ENCODE measurements at places on chromosomes 13 and 19.

GRCh38 chr19:41701401-41702075, 6.9 kb upstream of the CEACAM5 start:
- DNase-seq: no peak

DNA sequence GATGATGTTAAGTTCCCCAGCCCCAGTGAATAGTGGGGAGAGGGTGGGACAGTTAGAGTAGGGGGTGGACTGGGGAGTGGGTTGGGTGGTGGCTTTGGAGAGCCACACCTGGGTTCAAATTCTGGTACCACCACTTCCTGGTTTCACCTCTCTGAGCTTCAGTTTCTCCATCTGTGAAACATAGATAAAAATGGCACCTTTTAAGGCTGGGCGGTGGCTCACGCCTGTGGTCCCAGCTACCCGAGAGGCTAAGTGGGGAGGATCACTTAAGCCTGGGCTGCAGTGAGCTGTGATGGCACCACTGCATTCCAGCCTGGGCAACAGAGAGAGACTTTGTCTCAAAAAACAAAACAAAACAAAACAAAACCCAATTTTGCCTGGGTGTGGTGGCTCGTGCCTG, 5.9 kb downstream of the VAV1 start:
- DNase-seq: no peak

- no peak for DNase-seq
Measured at GRCh38 chr13:99265821-99266426, 7.7 kb upstream of the GPR18 start.

- no peak for DNase-seq
Measured at GRCh38 chr13:29520671-29521070, 74.8 kb downstream of the SLC7A1 start.

DNA sequence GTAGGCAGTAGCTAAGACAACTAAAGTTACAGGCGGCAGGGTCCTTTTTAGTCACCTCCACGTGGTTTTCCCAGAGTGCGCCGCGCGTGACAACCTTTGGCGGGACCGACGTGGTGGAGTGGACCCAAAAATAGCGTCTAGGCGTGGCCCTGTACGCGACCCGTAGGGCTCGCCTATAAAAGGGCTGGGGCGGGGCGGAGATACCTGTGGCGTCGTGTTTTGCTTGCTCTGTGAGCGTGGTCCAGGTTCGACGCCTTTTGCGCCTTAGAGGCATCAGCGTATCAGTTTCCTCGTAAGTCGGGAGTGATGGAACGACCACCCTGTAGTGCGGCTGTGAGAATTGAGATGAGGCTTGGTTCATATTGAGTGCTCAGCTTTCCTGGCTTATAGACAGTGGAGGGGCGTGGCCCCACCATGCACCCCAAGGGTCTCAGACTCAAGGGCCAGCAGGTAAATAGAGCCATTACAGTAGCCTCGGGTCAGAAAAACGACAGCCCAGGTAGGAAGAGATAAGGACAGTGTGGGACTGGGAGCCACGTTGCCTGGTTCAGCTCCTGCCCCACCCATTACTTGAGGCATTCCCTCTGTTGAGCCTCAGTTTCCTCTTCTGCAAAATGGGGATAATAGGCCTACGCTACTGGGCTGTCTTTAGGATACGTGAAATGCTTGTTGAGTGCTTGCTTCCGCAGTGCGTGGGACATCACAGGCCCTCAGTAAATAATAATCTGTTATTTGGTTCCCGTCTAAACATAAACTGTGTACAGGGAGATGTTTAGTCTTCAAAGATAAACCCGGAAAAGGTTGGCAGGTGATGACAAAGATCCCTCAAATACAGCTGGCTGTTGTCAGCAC, 693 bp upstream of the TMED1 start:
- DNase-seq: peak; percentile 59

DNA sequence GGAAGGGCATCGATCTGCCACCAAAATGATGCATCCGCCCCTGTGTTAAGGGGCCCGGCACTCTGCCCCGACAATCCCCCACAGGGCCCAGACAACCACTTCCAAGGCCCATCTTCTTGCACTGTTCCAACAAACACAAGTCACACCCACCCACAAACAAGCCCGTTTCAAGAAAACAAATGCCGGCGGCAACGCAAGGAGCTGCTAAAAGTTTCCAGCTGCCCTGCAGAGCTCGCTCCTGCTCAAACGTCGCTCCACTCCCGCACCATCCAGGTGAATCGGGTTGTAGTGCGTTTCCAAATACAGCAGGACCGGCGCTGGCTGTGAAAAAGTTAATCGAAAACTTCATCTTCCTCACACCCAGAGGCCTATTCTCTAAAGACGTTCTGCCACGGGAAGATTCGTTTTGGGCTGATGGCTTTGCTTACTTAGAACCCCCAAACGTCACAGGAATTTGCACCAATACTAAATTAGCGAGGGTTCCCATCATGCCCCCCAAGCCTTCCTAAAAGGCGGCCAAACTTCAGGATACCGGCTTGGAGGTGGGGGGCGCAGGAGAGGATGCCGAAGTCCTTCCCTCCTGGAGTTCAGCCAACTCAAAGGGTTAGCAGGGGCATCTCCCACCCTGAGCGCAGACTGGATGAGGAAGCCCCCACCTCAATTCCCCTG, 107.4 kb upstream of the DOCK9 start:
- DNase-seq: no peak

- DNase-seq: no peak
Measured at GRCh38 chr13:76692346-76692745, 193.9 kb downstream of the KCTD12 start.

DNA sequence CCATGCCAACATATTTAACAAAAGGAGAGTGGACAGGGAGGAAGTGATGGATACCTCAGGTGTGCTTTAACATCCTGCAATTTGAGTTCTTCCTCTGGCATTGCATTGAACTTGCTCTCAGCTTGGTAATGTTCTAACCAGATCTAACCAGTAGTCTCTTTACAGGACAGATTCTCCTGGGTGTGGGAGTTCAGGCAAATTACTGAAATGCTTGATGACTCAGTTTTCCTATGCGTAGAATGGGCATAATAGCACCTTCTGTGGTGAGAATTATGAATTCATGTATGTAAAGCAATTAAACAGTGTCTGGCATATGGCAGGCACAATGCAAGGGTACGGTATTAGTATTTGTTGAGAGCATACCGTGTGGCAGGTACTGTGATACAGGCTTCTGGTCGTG, 3.6 kb downstream of the AKAP11 start:
- no peak for DNase-seq

DNA sequence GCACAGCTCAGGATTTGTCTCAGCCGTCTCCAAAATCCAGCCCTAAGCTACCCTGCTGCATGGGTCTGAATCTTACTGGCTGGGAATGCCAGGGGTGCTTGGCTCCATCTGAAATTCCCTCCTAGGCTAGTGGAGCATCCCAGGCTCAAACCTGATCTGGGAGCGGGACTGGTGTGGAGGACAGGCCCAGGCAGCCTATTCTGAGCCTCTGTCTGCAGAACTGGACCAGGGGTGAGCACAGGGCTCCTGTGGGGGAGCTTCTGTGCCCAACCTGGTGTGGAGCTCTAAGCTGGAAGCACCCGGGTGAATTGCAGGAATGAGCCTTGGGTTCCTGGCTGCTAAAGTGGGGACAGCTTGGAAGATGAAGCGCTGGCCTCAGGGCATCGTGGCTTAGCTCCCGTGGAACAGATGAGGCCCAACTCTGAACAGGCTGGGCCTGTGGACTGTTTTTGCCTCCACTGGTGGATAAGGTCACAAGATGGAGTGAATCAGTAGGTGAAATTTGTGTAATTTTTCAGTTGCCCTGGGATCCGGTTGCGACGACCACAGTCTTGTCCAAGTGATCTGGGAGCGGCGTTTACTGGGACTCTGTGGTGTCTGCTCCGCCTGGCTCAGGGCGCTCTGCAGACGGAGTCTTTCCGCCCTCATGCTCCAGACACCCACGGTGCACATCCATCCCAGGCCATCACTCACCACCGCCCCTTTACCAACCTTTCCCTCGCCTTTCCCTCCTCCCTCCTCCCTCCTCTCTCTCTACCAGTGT, 79.5 kb downstream of the TEX29 start:
- DNase-seq: no peak

GRCh38 chr13:62908321-62908720, 1492.7 kb upstream of the PCDH20 start:
- DNase-seq: no peak

DNA sequence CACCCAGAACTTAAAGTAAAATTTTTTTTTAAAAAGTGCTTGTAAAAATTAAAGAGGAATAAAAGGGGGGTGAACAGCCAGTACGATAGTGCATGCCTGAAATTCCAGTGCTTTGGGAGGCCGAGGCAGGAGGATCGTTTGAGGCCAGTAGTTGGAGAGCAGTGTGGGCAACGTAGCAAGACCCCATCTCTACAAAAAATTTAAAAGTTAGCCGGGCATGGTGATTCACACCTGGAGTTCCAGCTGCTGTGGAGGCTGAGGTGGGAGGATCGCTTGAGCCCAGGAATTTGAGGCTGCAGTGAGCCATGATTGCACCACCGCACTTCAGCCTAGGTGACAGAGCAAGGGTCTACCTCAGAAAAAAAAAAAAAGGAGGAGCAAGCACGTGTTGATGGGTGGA, 7.8 kb downstream of the ADAMTSL5 start:
- DNase-seq: no peak

DNA sequence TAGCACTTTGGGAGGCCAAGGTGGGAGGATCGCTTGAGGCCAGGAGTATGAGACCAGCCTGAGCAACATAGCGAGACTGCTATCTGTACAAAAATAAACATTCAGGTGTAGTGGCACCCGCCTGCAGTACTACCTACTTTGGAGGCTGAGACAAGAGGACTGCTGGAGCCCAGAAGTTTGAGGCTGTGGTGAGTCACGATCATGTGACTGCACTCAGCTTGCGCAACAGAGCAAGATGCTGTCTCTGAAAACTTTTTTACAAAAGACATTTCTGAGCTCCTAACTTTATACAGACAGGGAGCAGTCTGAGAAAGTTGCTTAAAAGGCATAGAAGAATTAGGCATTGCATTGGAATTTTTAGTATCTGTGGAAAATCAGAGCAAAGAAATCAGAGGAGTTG, 10.4 kb upstream of the TBC1D4 start:
- DNase-seq: no peak

DNA sequence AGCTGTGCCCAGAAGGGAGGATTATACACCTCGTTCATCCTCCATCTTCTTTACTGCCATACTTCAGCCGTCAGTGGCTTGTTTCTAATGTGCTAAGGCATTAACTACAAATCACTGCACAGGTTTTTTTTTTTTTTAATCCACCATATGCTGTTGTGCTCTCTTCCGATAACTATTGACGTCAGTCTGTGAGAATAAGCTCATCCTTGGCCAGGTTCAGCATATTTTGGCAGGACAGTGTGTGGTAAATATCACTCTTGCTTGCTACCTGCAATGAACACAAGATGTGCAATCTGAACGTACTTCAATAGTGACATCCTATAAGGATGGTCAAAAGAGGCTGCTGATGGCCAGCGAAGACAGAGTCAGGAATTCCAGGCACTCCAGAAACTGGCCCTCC, 2030.7 kb upstream of the PCDH20 start:
- no peak for DNase-seq
